ENCODE measurements at places on chromosomes 5 and 9. TPM values are rescaled to one million over a fixed set of nuclear protein-coding genes. Genes with fewer than 3 reads are reported as not detected.

Gene ZNG1F
- 4.4 TPM for total RNA-seq

DNA sequence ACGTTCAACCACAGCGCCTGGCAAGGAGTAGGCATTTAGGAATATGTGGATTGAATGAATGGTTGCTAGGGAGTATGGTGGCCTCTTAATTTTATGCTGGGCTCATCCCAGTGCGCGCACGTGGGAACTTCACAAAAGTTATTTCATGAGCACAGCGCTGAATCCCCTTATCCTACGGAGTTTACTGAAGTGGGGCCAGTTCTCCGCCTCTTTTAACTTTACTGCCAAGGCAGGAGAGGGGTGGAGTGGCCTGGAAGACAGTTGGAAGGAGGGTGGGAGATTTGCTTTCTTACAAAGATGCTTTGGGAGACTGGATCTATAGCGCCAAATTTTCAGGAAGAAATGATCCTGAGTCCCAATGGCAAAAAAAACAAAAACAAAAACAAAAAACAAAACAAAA, 326.5 kb downstream of the SH3GL2 start:
- H3K27me3 ChIP-seq, result peaks cover 44% of the 10 kb centered on the region
- no peak overlapping the region for H3K27ac ChIP-seq
- no peak overlapping the region for H3K4me3 ChIP-seq
- H3K4me1 ChIP-seq, result no peaks in the 10 kb centered on the region
- no peaks in the 10 kb centered on the region for H3K36me3 ChIP-seq

DNA sequence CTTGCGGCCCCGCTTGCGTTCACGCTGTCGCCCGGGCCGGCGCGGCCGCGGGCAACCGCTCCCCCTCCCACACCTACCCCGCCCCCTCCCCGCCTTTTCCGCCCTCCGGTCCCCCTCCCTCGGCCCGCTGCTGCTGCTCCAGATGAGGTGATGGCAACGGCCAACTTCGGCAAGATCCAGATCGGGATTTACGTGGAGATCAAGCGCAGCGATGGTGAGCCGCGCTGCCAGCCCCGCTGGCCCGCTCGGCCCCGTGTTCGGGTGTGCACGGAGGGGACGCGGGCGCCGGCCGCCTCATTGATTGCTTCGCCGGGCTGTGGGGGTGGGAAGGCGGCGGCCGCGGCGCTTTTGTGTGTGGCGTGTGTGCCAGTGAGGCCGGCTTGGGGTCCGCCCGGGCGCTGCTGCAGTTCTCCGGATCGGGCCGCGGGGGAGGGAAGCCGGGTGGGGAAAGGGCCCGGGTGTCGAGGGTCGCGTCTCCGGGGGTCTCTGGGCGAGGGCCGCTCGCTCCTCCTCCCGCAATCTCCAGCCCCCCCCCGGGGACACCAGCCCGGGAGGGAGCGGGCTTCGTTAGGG, 403 bp downstream of the KIF2A start:
- no peak for DNase-seq
- peak overlapping the region; percentile 92 for H3K4me3 ChIP-seq
- no peaks in the 10 kb centered on the region for H3K27me3 ChIP-seq

- H3K27me3 ChIP-seq, result no peaks in the 10 kb centered on the region
- H3K27ac ChIP-seq, result peak overlapping the region; percentile 29
- peaks cover 7% of the 10 kb centered on the region for H3K4me1 ChIP-seq
- H3K36me3 ChIP-seq, result no peaks in the 10 kb centered on the region
These were observed 163.9 kb downstream of the ARRDC3 start for GRCh38 chr5:91219091-91219802.

- no peaks in the 10 kb centered on the region for H3K36me3 ChIP-seq
- no peak overlapping the region for H3K4me3 ChIP-seq
- no peaks in the 10 kb centered on the region for H3K27me3 ChIP-seq
- no peak for DNase-seq
These were observed 78.2 kb upstream of the SPINK5 start for GRCh38 chr5:147985608-147986007.

Gene ASTN2
- total RNA-seq, result 3.1 TPM

- H3K27me3 ChIP-seq, result no peaks in the 10 kb centered on the region
- H3K27ac ChIP-seq, result no peak overlapping the region
- DNase-seq, result no peak
- no peaks in the 10 kb centered on the region for H3K4me1 ChIP-seq
- no peak overlapping the region for H3K4me3 ChIP-seq
- H3K36me3 ChIP-seq, result no peaks in the 10 kb centered on the region
These were observed 22.8 kb downstream of the THBS4 start for GRCh38 chr5:80057921-80058320.

DNA sequence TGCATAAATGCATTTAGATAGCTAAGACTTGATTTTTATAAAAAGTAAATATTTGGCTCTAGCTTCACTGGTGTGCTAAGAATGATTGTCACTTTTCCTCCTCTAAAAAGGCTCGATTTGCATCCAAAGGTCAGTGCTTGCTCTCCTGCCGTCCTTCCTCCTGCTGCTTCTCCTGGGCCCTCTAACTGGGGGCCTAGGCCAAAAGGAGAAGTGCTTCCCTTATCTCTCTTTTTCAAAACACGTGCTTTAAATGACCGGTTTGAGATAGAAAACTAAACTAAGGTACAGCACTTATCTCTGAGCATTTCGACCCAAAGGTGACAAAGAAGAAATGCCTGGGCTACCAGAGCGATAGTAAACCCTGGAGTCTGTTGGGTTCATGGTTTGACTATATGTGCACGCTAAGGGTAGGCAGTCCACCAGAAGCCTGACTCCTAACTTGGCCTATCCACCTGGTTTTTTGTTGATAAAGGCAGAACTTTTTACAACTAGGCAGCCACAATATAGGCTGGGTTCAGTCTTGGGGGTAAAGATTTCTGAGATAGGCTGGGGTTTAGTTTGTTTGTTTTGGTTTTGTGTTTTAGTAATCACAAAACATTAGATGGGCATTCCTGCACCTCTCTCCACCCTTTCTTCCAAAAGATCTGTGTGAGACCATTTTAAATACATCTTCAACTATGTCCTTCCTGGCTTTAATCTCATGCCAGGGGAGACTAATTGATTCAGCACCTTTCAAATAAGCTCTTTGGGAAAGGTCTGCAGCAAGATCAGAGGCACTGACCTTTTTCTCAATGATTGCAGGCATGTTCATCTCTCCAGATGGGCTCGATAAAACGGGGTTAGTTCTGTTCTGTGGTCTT, 3.8 kb downstream of the NR2F1-AS1 start:
- peaks cover 39% of the 10 kb centered on the region for H3K4me1 ChIP-seq
- H3K27me3 ChIP-seq, result peaks cover 57% of the 10 kb centered on the region
- H3K27ac ChIP-seq, result peak overlapping the region; percentile 92
- no peak overlapping the region for H3K4me3 ChIP-seq

Gene NUP188
- 42.6 TPM for total RNA-seq

Gene EIF4E1B
- total RNA-seq, result not detected

DNA sequence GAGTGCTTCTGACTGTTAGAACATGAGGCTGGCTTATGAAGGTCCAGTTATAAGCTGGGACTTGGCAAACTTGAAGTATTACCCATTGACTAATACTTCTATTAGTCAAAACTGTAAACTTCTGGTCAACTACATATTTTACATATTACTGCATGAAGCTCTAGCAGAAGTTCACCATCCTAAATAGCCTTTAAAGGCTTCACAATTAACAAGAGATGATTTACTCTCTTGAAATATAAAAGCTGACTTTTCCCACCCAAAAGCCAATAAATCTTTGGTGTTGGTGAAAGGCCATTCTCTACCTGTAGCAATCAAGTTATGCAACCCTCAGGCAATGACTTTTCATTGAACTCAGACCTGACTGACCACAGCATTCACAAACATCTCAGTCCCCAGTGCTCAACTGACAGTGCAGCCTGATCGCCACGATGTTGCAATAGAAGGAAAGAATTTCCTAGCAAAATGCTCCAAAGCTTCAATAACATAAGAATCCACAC, 345.6 kb downstream of the EBF1 start:
- no peaks in the 10 kb centered on the region for H3K4me1 ChIP-seq
- H3K27me3 ChIP-seq, result no peaks in the 10 kb centered on the region
- no peak overlapping the region for H3K27ac ChIP-seq
- DNase-seq, result no peak

DNA sequence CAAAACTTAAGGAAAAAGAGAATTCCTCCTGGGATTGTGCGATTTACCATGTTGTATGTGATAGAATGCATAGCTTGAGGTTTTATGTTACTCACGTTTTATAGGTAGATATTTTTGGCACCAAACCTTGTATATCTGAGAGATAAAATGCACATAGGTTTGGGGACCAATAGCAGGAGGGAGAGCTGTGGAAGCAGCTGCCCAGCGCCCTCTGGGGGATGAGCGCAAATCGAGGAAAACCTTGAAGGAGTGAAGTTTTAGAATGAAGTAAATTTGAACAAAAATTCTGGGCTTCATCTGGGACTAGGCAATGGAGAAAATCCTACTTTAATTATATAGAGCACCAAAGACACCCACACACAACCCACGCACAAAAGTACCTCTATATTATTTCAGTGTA, 197.0 kb downstream of the ADCY2 start:
- no peaks in the 10 kb centered on the region for H3K4me1 ChIP-seq
- no peak overlapping the region for H3K27ac ChIP-seq
- H3K4me3 ChIP-seq, result no peak overlapping the region
- DNase-seq, result no peak

Gene IFNA2
- not detected for total RNA-seq

Gene ANKRD34B
- total RNA-seq, result 2.8 TPM

Gene PRUNE2
- 7.3 TPM for total RNA-seq

Gene CDX1
- 0.52 TPM for total RNA-seq

GRCh38 chr5:95761771-95762651, 30.9 kb downstream of the RHOBTB3 start:
- no peaks in the 10 kb centered on the region for H3K36me3 ChIP-seq
- peaks cover 15% of the 10 kb centered on the region for H3K4me1 ChIP-seq
- no peak for DNase-seq
- no peaks in the 10 kb centered on the region for H3K27me3 ChIP-seq
- H3K27ac ChIP-seq, result no peak overlapping the region
- no peak overlapping the region for H3K4me3 ChIP-seq

Gene GPX3
- 424 TPM for total RNA-seq

Gene CDH18
- total RNA-seq, result not detected

GRCh38 chr5:179405054-179405416, 59.8 kb upstream of the ADAMTS2 start:
- no peaks in the 10 kb centered on the region for H3K27me3 ChIP-seq
- H3K36me3 ChIP-seq, result no peaks in the 10 kb centered on the region
- no peak overlapping the region for H3K27ac ChIP-seq
- DNase-seq, result no peak
- no peak overlapping the region for H3K4me3 ChIP-seq
- H3K4me1 ChIP-seq, result no peaks in the 10 kb centered on the region

- H3K27ac ChIP-seq, result no peak overlapping the region
- DNase-seq, result no peak
These were observed 44.6 kb downstream of the WHRN start for GRCh38 chr9:114460513-114461199.

- H3K4me1 ChIP-seq, result peaks cover 14% of the 10 kb centered on the region
- no peaks in the 10 kb centered on the region for H3K36me3 ChIP-seq
- no peak for DNase-seq
- no peak overlapping the region for H3K27ac ChIP-seq
These were observed 192.4 kb downstream of the HSPA4 start for GRCh38 chr5:133244242-133244641.

DNA sequence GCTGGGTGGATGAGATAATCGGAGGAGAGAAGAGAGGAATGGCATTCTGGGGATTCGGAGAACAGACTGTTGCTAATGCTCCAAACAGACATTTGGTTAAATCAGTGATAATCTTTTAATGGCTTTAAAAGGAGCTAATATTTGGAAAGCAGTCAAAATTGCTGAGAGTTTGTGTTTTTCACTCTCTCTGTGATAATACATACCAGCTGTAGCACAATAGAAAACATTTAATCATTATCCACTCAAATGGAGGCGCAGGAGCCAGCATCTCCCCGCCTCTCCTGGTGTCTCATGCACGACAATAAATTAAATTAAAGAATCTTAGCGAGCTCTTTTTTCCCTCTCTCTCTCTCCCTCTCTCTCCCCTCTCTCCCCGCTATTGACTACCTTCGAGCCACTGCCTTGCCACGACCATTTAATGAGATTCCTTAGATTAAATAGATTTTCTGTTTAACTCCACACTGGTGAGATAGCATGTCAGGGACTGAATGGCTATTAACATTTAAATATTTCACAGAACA, 268.6 kb upstream of the MVB12B start:
- H3K4me1 ChIP-seq, result no peaks in the 10 kb centered on the region
- no peak for DNase-seq
- no peaks in the 10 kb centered on the region for H3K36me3 ChIP-seq
- H3K27ac ChIP-seq, result no peak overlapping the region
- peaks cover 70% of the 10 kb centered on the region for H3K27me3 ChIP-seq

DNA sequence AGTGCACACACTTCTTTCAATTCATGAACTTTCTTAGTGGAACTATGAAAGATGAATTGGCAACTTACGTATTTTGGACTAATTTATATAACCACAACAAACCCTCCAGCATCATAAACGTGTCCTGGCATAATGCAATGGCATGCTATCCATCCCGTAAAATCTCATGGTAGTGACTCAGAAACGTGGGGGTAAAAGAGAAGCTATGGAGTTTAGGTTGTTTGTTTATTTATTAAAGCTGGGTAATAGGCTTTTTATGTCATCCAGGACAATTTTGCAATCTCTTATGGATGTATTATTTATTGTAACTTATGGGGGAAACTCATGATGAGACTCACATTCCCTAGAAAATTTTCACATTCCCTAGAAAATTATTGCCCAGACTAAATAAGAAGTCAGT, 106.3 kb downstream of the GDA start:
- H3K27me3 ChIP-seq, result no peaks in the 10 kb centered on the region
- DNase-seq, result no peak
- H3K36me3 ChIP-seq, result no peaks in the 10 kb centered on the region
- no peak overlapping the region for H3K4me3 ChIP-seq

- H3K36me3 ChIP-seq, result no peaks in the 10 kb centered on the region
- no peaks in the 10 kb centered on the region for H3K27me3 ChIP-seq
- H3K27ac ChIP-seq, result no peak overlapping the region
- H3K4me3 ChIP-seq, result no peak overlapping the region
- H3K4me1 ChIP-seq, result no peaks in the 10 kb centered on the region
These were observed 113.4 kb downstream of the TLE1 start for GRCh38 chr9:81575956-81576355.

DNA sequence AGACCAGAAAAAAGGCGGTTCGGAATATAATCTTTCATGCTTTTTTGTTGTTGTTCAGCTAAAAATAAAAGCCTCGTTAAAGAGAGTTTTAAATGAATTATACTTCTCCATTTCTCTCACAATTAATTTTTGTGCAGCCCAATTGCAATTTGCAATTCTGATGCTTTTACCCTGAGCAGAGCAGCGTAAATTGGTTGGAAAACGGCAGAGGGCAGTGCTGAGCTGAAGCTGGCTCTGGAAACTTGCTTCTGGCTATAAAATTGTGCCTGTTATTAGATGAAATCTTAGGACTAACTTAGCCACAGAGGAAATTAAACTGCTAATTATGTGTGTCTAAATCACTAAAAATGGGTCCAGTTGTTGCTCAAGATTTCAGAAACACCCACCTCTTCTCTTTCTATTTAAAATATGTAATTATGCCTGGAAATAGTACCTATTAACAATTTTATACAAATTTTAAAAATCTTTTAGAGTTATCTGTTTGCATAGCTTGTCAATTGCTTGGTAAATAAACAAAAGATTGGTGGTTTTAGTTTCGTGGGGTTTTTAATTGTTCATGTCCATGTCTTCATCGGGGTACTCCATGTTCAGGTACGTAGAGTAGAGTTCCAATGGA, 441.8 kb upstream of the TLE4 start:
- H3K36me3 ChIP-seq, result no peaks in the 10 kb centered on the region
- no peaks in the 10 kb centered on the region for H3K27me3 ChIP-seq
- H3K4me3 ChIP-seq, result no peak overlapping the region
- H3K4me1 ChIP-seq, result no peaks in the 10 kb centered on the region
- H3K27ac ChIP-seq, result no peak overlapping the region
- peak; percentile 57 for DNase-seq
